ENCODE measurements at places on chromosomes 1 and 21.

DNA sequence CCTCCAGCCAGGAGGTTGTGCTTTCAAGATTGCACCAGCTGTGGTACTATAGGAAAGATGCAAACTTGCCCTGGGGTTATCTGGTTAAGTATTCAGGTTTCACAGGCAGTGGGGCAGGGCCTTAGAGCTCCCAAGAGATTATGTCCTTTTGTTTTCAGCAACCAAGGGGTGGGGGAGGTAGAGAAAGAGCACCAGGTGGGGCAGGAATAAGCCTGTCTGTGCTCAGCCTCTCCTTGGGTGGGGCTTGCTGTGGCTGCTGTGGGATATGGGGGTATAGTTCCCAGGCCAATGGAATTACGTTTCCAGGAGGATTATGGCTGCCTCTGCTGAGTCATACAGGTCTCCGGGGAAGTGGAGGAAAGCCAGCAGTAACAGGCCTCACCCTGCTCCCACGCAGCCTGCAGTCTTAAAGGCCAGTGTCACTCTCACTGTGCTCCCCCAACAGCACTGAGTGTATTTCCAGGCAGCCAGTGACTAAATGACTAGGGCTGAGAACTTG is 508.6 kb downstream of the RWDD3 start:
- DNase-seq = no peak

GRCh38 chr1:159469921-159470533 is 30.5 kb downstream of the OR10J1 start:
- DNase-seq = no peak

DNA sequence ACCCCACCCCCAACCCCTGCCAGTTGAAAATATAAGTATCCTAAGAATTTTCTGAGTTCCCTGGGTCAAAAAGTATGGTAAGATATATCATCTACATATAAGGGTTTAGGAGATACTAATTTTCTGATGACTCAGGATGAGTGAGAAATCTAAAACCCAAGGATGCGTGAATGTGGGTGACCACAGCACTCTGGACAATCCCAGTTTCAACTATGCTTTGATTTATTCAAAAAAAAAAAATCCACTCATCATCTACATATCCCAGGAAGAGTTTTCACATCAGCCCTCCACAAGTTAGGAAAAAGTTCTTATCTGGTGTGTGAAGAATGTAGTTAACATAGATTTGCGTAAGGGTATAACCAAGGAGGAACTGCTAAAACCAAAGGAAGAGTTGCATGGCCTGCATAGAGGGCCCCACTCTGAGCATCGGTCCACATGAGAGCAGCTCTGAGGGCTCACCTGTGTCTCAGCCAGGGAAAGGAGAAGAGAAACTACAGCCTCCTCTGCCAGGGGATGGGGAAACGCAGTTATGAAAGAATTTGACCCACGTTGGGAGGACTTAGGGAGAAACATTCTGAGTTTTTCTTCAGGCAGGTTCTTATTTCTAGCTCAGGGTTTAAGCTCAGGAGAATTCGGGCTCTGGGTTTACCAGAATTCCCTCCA is 18.8 kb downstream of the LAMB3 start:
- no peak for DNase-seq

- no peak for DNase-seq
These were observed 17.0 kb downstream of the NEK7 start for GRCh38 chr1:198173832-198174231.

DNA sequence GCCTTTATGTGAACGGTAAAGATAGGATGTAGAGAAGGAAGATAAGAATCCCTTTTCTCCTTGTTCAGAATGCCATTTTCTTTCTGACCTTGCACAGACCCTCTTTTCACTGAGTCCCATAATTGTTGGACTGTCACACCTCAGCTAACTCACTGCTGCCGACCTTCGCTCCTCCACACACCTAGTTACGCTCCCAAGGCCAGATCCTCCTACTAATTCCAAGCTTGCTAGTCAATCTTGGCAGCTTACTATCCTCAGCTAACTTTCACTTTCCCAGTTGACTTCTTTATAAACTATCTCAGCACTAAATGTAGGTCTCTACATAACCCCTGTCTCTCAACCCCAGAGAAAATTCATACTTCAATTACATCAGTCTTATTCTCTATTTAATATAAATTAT is 471.8 kb upstream of the PRMT6 start:
- no peak for DNase-seq

GRCh38 chr1:85240643-85241042 is 18.8 kb downstream of the C1orf52 start:
- no peak for DNase-seq

- DNase-seq = no peak
These were observed 48.0 kb upstream of the SLC16A1 start for GRCh38 chr1:113003751-113004690.

DNA sequence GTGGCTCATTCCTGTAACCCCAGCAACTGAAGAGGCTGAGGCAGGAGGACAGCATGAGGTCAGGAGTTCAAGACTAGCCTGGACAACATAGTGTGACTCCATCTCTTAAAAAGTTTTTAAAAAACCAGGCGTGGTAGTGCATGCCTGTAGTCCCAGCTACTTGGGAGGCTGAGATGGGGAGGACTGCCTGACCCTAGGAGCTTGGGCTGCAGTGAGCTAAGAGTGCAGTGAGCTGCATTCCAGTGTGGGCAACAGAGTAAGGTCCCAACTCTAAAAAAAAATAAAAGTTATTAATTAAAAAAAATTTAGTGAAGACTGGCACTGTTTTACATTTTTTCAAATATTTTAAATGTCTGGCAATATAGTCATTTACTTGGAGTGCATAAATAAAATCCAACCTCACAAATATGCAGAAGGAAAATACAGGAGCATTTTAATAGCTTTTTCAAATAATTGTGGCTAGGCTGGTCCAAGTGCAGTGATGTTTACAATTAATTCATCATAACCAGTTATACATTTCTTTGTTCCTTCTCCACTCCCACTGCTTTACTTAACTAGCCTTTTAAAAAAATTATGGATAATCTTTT is 10.8 kb downstream of the ZBTB8OS start:
- no peak for DNase-seq
